ENCODE measurements at places on chromosomes 13 and 19.

DNA sequence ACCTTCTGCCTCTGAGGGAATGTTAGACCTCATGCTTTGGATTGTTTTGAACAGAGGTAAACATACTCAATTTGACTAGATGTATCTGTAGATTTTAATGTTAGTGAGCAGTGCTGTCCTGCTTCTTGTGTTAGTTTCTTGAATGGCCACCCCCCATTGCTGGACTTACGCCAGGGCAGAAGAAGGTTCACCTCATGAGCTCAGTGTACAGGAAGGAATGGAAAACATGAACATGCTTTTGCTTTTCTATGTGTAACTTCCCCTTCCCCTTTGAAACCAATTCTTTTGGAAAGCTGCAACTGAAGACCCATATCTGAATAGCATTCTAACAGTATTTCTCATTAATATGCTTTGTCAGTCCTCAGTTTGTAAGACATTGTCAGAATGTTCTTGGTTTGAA, 32.3 kb downstream of the WASF3 start:
- peak; percentile 48 for DNase-seq

DNA sequence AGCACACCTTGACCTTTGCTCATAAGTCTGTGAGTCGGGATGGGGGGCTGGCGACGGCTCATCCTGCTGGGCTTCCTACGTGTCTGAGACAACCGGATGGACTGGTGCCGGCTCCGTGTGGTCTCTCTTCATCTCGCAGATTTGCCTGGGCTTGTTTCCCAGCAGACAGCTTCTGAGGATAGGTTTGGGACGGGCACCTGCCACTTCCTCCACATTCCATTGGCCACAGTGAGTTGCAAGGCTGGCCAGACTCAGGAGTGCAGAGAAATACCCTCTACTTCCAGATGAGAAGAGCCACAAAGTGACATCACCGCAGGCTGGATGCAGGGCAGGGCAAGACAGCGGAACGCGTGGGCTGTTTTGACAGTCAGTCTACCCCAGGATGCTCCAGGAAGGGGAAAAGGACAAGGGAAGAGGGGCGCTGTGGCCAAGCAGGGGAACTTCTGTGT, 48.1 kb downstream of the IRS2 start:
- DNase-seq = no peak

DNA sequence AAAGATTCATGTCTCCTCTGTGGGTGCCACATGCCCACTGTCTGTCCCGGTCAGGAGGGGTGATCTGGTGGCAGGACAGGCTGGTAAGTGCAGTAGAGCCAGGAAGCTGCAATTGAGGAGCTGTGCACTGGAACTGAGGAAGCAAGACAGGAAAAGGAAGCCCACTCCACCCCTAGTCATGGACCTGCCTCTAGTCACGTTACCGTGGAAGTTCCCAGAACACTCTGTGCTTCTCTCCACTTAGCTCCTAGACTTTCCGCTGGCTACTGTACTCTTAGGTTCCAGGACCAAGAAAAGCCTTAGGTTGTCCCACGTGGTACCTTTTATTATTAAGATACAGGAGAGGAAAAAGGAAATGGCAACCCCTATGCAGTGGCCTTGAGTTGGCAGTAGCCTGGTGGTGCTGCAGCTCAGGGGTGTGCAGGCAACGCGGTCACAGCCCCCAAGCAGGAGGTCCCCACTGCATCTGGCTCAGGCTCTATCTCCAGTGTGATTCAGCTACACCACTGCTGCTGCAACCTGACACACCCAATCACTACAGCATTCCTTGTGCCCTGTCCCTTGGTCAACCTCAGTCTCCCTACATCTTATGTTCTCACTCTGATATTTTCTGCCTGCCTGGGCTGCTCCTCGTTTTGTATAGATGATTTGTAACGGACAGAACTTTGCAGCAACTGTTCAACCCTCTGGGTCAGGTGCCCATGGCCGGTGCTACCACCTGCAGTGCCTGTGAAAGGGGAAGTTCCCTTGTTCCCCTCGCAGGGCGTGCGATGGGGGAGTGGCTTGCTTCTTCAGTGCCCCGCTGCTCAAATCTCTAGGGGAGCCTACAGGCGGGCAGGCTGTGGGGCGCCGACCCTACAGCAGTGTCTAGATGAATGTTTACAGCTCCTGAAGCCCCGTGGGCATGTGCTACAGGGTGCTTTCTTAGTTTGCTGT, 24.4 kb upstream of the GPR12 start:
- no peak for DNase-seq

GRCh38 chr19:48569814-48570213, 17.8 kb downstream of the SULT2B1 start:
- no peak for DNase-seq

All from fibroblast of pulmonary artery (primary cell).